HuH-7.5 (cell line): ENCODE measurements at places on chromosomes 2 and 18.

GRCh38 chr2:132581991-132582738 is 87.8 kb downstream of the LYPD1 start:
- no peak for DNase-seq

- no peak for DNase-seq
Measured at GRCh38 chr2:8049851-8050571, 631.8 kb upstream of the ID2 start.

DNA sequence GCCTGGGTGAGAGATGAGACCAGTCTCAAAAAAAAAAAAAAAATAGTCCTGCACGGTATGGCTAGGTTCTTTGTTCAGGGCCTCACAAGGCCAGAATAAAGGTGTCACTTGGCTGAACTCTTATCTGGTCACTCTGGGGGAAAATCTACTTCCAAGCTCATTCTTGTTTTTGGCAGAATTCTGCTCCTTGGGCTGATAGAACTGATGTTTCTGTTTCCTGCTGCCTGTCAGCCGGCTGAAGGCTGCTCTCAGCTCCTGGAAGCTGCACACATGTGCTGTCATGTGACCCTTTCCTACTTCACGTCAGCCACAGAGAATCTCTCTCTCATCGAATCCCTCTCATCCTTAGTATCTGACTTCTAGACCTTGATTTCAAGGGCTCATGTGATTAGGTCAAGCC is 10.4 kb downstream of the CSRNP3 start:
- DNase-seq = no peak

- no peak for DNase-seq
Measured at GRCh38 chr2:20100711-20101110, 49.3 kb upstream of the LAPTM4A start.

DNA sequence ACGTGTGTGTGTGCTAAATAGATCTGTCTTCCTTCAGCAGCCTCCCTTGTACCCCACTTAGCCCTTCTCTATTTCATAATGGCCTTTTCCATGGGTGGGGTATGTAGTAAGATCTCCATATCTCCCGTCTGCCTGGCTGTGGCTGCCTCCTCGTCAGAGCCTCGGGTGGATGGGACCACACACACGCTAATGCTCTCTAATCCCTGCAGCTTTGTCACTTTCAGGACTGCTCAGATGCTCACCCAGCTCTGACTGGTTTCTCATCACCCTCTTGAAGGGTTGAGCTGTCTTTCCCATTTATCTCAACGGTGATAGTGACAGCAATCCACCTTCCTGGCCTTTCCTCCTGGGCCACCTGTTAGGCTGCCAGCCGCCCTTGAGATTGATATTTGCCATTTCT is 95.3 kb downstream of the DCC start:
- no peak for DNase-seq

DNA sequence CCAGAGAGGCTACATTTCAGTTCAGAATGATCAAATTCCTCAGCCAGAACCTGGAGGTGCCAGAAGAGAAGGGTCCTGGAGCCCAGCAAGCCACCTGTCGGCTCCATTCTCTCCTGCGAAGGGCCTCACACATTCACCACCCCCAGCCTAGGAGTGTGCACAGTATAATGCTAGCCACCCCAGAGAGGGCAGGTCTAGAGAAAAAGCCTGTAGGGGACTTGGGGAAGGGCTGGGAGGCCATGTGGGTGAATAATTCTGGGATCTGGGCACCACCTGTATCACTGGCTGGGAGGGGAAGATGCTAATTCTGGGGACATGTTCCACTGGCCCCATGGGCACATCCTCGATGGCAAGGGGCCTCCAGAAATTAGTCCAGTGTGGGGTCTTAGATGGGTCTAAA is 127.6 kb upstream of the HNMT start:
- no peak for DNase-seq

DNA sequence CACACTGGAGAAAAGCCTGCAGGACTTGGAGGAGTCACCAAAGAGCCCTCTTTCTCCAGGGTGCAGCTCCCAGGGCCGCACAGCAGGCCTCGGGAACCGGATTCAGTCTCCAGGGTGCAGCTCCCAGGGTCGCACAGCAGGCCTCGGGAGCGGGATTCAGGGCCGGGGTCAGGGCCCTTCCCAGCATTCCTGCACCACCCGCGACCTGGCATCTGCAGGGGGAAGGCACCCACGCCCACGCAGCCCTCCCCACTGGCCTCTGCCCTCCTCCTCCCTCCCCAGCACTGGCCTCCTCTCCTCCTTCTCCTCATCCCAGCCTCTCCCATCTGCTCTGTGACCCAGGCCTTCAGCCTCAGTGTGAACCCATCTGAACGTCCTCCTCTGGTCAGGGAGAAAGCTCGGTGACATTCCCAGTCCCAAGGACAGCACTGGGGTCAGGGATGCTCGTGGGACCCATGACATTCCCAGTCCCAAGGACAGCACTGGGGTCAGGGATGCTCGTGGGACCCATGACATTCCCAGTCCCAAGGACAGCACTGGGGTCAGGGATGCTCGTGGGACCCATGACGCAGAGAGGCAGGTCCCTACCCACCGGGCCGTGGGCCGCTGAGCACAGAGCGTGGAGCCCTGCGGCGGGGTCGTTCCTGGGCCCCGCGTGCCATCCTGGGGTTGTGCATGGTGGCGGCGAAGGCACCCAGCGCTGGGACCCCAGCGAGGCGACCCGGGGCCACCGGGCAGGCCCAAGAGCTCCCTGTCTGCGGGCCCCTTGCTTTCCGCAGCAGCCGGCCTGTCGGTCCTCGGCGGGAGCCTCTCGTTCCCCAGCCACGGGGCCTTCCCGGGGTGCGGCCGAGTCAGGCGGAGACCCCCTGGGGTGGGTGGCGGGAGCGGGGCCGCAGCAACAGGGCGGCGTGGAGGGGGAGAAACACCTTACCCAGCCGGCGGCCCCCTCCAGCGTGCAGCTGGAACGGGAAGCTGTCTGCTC is 550.2 kb upstream of the SALL3 start:
- no peak for DNase-seq

DNA sequence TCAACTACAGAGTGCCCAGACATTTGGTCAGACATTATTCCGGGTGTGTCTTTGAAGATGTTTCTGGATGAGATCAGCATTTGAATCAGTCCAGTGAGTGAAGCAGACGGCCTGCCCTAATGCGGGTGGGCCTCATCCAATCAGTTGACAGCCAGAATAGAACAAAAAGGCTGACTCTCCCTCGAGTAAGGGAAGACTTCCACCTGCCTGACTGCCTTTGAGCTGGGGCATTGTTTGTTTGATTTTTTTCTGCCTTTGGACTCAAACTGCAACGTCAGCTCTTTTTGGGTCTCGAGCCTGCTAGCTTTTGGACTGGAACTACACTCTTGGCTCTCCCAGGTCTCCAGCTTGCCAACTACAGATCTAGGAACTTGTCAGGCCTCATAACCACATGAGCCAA is 111.7 kb upstream of the AGAP1 start:
- DNase-seq = no peak

DNA sequence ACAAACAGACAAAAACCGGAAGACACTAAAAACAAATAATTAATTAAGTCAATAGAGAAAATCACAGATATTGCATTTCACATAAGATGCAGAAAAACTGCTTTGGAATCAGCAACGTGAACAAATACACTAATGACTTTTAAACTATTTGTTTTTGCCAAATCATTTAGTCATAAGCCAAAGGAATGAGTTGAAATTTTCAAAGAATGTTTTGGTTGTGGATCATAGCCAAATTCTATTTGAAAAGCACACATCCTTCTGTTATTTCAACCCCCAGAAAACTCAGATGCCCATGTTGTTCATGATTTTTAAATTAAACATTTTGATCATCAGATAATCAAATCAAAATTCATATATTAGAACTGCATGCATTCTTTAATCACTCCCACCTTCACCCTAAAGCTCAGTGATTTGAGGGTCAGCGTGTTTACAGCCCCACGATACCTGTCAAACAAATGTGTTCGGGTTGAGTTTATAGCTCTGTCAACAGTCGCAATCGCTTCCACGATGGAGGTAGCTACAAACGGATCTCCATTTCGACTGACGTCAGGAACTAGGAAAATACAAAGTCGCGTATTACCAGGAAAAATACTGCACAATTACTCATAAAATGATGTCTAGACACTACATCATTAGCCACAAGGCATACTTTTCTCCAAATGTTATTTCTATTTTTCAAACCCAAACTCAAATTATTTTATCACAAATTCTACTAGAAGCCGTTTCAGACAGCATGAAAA is 90.2 kb downstream of the PXDN start:
- DNase-seq = no peak

DNA sequence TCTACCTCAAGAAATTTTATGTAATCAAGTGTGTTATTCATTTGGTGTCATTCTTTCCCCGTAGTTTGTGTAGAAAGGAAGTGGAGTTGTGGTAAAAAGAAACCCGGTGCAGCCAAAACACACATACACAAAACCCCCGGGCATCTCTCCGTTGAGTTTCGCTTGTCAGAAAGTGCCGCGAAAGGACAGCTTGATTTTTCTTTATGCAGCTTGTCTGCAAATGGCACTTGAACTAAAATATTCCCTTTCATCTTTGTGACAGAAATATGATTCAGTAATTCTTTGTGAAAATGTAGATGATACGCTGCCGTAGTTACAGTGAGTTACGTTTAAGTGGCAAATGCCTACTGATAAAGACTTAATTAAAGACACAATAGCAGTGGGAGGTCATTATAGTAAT is 268.8 kb upstream of the SPRED2 start:
- DNase-seq = no peak

GRCh38 chr2:113180131-113180946 is 6.6 kb downstream of the PSD4 start:
- DNase-seq = no peak

DNA sequence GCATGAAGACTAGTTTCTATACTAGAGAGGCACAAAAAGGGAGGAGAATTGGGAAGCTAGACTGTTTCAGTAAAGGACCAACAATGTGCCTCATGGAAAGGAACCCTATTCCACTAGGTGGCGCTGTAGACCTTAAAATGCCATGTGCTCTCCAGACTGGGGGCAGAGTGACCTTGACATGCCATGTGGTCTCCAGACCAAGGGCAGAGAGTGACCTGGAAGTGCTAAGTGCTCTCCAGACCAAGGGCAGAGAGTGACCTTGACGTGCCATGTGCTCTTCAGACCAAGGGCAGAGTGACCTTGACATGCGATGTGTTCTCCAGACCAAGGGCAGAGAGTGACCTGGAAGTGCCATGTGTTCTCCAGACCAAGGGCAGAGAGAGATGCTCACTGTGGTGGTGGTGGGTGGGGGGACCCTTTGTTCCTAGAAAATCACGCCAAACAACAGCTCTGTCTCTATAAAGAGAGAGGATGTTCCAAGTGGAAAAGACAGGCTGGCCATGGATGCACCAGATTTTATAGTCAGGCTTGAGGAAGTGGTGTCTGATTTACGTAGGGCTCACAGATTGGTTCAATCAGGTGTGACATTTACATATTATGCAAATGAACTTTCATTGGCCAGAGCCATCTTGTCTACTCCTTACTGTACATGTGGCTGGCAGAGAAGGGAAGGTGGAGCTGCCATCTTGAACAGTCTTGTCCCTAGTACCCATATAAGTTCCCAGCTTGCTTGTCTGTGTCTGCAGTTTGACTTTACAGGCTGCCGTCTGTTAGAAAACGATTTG is 344.0 kb upstream of the DDX18 start:
- DNase-seq = no peak

- DNase-seq = no peak
Measured at GRCh38 chr2:37361994-37362698, 17.7 kb downstream of the QPCT start.

GRCh38 chr2:152890736-152891135 is 172.3 kb downstream of the ARL6IP6 start:
- DNase-seq = no peak

GRCh38 chr2:149348291-149348690 is 17.9 kb downstream of the LYPD6 start:
- no peak for DNase-seq

DNA sequence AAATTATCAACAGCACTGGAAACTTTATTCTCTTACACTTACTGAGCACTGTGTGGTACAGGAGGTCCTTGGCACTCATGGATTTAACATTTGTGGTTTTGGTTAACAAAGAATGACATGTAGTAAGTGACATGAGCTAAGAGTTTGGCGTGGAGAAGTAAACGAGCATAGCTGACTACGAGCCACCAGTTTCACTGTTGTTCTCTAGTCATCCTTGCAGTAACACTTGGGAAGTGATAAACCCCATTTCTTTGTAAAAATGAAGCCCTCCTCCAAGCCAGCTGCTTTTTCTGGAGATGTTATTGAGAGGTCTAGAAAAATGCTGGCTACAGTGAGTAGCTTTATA is 32.7 kb downstream of the QPCT start:
- DNase-seq = no peak

- no peak for DNase-seq
Measured at GRCh38 chr18:67510831-67511230, 5.7 kb downstream of the DSEL start.

DNA sequence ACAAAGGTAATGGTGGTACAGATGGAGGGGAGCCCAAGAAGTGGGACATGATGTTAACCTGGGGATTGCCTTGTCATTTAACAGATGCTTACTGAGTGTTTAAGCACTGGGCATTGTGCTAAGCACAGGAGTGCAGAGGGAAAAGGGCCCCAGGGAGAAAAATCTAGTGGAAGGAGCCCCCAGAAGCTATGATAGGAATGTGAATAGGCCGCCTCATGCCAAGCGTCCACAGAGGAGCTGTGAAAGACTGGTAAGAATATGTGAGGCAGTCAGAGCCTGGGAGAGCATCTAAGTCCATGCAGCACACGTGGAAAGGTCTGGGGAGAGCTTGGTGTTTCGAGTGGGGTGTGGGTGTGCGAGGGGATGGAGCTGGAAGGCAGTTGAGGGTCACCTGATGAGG is 5.5 kb downstream of the ZNF532 start:
- DNase-seq = no peak

- no peak for DNase-seq
Measured at GRCh38 chr2:71824436-71824835, 323.2 kb downstream of the CYP26B1 start.

GRCh38 chr2:45343251-45344017 is 267.6 kb downstream of the SRBD1 start:
- no peak for DNase-seq

GRCh38 chr2:39550701-39551285 is 113.7 kb upstream of the MAP4K3 start:
- DNase-seq = peak; percentile 32

- no peak for DNase-seq
Measured at GRCh38 chr2:126644630-126645191, 11.2 kb upstream of the GYPC start.

DNA sequence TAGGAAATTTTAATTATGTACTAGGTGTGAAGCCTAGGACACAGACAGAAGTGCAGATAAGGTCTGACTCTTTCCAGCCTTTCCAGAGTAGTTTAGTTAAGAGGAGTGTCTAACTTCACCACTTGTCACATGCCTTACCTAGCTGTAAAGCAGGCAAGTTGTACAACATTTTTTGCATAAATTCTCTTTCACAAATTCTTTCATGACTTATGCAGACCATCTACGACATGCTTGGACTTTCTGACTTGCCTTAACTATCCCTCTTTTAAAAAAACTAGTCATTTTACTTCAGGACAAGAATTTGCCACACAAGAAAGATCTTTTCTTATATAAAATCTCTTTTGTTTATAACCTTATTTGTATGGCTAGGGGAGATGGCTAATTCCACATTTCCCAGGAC is 1273.6 kb upstream of the SLC39A10 start:
- no peak for DNase-seq
